ENCODE measurements at places on chromosomes 5 and 9. TPM values are rescaled to one million over a fixed set of nuclear protein-coding genes. Genes with fewer than 3 reads are reported as not detected.

The LHX6 gene
- 0.32 TPM for total RNA-seq

The SHB gene
- total RNA-seq = 13.3 TPM

The PLPP6 gene
- 3.8 TPM for total RNA-seq

The KLHL9 gene
- 24.7 TPM for total RNA-seq

The AHRR gene
- 74.8 TPM for total RNA-seq

The SLC4A9 gene
- not detected for total RNA-seq

The PCDHB10 gene
- 7.4 TPM for total RNA-seq

The TRIM7 gene
- total RNA-seq = 8.9 TPM

The FST gene
- 29.9 TPM for total RNA-seq
